NCI-H187 (cell line): ENCODE measurements at places on chromosomes 4 and X.

GRCh38 chrX:12309040-12309743, 170.9 kb downstream of the FRMPD4 start:
- no peak for DNase-seq

GRCh38 chr4:5524446-5525299, 183.7 kb downstream of the EVC2 start:
- DNase-seq, result no peak

DNA sequence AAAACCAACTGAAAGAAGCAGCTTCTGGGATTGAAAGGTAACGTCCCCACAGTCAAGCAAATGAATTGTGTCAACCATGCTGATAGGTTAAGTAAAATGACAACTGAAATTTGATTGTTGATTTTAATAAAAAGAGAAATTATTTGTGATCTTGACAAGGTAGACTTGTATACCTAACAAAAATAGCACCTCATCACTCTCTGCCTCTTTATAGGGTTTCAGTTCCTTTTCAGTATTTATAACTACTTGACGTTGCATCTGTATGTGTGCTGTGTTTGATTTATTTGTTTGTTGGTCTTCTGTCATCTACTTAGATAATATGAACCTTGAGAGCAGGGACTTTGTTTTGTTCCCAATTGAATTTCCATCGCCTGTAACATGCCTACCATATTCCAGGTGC, 7.9 kb upstream of the PPP3CA start:
- no peak for DNase-seq

- DNase-seq, result no peak
These were observed 227.3 kb downstream of the KDR start for GRCh38 chr4:54898056-54898562.

- no peak for DNase-seq
These were observed 28.6 kb downstream of the STAP1 start for GRCh38 chr4:67587156-67587555.
